ENCODE measurements at places on chromosomes 7 and 10.

- no peak for DNase-seq
These were observed 455.3 kb downstream of the PLXDC2 start for GRCh38 chr10:20271490-20271889.

DNA sequence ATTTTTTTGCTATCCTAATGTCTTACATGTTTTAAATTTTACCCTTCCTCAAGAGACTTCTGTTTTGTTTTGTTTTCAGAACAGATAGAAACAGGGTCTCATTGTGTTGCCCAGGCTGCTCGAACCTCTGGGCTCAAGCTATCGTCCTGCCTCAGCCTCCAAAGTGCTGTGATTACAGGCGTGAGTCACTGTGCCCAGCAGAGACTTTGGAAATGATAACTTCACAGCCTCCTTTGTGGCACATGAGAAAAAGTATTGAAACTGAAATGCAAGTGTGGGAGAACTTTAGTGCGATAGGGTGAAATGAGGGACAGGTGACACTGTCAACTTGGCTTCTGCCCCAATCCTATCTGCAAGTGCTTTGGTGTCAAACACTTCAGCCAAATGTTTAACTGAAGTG lies 21.6 kb downstream of the IRF5 start:
- no peak for DNase-seq

DNA sequence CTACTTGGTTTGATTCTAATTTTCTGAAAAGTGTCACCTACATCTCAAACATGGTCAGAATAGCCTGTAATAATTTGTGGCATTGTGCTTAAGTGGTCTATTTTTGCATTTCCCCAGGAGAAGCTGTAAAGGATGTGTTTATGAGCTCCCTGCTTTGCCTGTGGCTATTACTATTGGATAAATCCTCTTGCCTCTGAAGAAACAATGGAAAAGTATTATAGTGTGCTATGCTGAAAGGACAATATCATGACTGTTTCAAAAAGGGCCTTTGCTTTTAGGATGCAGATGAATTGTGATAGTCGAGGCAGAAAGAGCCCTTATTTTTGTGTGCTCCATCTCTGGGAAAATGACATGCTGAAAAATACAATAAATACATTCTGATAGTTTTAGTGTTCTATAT lies 94.1 kb upstream of the ARMC3 start:
- DNase-seq, result no peak

GRCh38 chr10:103917302-103918052 lies 507 bp downstream of the STN1 start:
- DNase-seq, result peak; percentile 50

- DNase-seq, result no peak
These were observed 505.9 kb downstream of the TCERG1L start for GRCh38 chr10:130805635-130806030.

GRCh38 chr10:48517482-48517881 lies 87.4 kb downstream of the ARHGAP22 start:
- DNase-seq, result no peak

- no peak for DNase-seq
These were observed 93.1 kb downstream of the FZD1 start for GRCh38 chr7:91357379-91357778.

All from activated CD4-positive, CD25-positive, alpha-beta regulatory T cell treated with anti-CD3 and anti-CD28 coated beads, Interleukin-2, amount 50 U/mL, for 72 hours (primary cell).